NCI-H146 (cell line): ENCODE measurements at places on chromosomes 12 and 14.

- DNase-seq: no peak
These were observed 10.8 kb upstream of the CDH24 start for GRCh38 chr14:23067847-23068788.

- no peak for DNase-seq
These were observed 5.4 kb upstream of the GSC start for GRCh38 chr14:94775091-94775870.

- DNase-seq: no peak
These were observed 495.1 kb downstream of the EGLN3 start for GRCh38 chr14:33455654-33456345.

- DNase-seq: no peak
These were observed 73.7 kb downstream of the BBS10 start for GRCh38 chr12:76274420-76275083.

GRCh38 chr14:84432676-84433075 is 1097.3 kb upstream of the FLRT2 start:
- peak; percentile 86 for DNase-seq

DNA sequence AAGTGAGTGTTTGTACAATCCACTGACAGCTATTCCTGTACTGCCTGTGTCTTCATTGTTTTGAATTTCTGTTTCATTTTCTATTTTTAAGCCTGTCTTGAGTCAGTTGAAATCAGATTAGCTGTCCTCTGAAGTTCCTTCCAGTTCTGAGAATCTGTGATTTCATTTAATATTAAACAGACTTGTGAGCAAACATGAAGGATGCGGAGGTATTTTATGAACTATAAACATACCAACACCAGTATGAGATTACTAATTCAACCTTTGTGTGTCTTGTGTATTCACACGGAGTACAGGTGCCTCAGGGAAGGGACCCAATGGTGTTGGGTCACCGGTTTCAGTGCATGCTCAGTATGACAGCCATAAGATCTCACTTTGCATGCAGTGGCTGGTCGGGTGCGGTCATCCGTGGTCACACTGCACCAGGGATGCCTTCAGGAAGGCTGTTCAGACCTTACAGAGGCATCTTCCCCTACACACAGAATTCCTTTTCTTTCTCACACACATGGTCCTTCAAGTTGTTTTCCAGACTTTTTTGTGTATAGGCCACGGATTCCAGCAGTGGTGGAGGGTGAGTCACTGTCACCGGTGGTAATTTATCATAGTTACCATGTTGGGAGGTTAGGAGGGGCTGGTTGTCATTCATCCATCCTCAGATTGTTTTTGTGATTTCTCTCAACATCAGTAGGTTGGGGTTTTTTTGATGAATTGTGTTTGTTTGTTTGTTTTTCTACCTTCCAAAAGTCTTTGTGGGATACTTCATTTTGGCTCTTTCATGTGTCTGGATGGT is 103.0 kb upstream of the SFSWAP start:
- no peak for DNase-seq

DNA sequence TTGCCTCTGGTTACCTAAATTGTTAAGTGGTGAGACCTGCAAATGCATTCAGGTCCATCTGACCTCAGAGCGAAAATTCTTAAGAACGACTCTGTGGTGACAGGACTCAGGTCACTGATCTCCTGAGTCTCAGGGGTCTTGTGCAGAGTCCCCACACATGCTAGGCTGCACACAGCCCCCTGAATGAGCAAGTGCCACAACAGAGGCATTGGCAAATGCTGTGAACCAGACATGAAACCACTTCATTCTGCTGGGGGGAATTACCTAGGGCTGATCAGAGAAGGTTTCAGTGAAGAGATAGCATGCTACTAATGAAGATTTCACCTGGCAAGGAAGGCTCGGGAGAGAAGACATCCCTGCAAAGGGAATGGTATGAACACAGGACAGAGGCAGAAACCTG is 281.6 kb downstream of the ITPR2 start:
- no peak for DNase-seq

GRCh38 chr12:109946505-109946904 is 46.4 kb downstream of the TCHP start:
- no peak for DNase-seq

- no peak for DNase-seq
These were observed 15.3 kb upstream of the ARID4A start for GRCh38 chr14:58282925-58283593.

- no peak for DNase-seq
These were observed 84.1 kb upstream of the MED13L start for GRCh38 chr12:116361414-116362223.

DNA sequence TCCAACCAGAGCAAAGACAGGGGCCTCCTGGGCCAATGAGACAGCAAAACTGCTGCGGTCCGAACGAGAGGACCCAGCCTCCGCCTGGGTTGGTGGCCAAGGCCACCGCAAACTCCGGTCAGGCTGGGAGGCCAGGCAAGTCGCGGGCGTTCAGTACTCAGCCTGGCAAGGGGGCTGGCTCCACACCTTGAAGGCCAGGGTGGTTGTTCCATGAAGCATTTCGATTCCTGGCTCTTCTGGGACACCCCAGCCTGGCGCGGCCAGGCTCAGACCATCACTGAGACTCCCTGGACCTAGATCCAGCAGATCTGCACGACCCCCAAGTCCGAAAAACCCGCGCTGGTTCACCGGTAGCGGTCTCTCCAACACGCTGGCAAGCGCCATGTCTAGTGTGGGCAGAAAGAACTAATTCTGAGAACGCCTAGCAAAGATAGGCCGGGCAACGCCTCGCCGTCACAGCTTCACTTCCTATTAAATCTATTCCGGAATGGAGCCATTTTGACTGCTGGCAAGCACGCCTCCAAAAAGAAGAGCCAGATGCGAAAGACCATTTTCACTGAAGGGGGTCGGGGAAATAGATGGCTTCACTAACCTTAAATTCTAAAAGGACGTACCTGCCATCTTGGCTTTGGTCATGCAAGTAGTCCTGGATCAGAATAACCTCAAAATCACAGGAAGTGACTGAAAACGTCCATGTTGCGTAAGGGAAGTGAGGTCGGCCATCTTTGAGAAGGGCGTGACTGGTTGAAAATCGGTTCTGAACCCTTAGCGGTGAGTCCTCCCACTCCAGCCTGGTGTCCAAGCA is at the start of gene PSMB5:
PSMB5 (minus strand) TSS at position 403 of the 805 bp plus-strand sequence; CDS start at position 384, 19 bp downstream.
- DNase-seq: no peak

DNA sequence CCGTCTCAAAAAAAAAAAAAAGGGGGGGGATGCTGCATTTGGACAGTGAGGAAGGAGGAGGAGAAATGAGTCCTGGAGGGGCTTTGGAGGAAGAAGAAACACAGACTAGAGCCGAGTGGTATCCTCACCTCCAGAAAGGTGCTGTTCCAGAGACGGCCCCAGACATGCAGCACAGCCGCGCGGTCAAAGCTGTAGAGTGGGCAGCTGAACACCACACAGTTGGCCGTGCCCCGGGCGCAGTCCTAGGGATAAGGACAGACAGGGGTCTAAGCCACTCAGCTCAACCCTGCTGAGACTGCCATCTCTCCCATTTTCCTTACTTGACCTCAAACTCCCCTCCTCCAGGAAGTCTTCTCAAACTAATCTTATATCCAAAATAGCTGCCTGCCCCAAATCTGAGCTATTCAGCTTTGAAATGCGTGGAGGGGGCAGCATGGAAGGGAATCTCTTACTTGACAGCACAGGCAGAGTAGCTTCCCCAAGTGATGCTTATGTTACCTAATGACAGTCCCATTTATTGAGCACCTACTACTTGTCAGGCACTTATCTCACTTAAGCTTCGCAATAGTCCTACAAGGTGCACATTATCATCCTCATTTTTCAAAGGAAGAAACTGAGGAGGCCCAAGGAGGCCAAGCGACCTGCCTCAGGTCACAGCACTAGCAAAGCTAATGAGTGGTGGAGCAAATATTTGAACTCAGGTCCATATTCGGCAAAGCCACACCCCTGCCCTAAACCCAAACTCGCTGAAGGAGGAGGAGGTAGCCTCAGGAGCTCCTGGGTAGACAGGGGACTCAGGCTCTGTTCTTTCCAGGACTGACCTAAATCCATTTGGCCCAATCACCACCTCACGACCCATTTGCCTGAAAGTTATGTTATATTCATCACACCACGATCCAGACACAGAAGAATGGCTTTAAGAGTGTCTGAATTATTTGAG is 18.7 kb downstream of the ITGA7 start:
- DNase-seq: no peak

DNA sequence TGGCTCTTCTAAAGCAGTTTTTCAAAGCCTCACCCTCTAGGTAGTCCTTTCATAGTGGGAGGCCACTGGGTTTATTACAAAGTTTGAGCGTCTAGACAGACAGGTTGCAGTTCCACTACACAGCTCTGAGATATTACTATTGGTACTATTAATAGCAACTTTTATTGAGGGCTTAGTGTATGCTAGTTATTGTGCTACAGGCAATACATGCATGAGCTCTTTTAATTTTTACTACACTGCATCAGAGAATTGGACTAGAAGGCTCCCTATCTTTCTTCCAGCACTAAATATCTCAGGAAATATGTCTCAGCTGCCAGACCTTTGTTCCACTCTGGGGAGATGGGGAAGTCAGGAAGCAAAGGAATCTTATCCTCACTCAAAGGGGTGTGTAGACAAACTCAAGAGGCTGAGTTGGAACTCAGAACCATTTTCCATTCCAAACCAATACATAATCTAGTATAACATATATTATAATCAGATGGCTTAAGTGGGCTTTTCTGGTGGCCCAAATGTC is 161.8 kb upstream of the SLC38A2 start:
- DNase-seq: no peak

- no peak for DNase-seq
These were observed 156.1 kb upstream of the CCND2 start for GRCh38 chr12:4117386-4118016.

- no peak for DNase-seq
These were observed 60.2 kb downstream of the RFX4 start for GRCh38 chr12:106643000-106643399.

GRCh38 chr12:124599074-124599999 is 31.9 kb upstream of the NCOR2 start:
- no peak for DNase-seq

- DNase-seq: no peak
These were observed 1.9 kb downstream of the NTN4 start for GRCh38 chr12:95788637-95789036.

GRCh38 chr12:50542448-50542847 is 37.7 kb downstream of the DIP2B start:
- DNase-seq: peak; percentile 10

DNA sequence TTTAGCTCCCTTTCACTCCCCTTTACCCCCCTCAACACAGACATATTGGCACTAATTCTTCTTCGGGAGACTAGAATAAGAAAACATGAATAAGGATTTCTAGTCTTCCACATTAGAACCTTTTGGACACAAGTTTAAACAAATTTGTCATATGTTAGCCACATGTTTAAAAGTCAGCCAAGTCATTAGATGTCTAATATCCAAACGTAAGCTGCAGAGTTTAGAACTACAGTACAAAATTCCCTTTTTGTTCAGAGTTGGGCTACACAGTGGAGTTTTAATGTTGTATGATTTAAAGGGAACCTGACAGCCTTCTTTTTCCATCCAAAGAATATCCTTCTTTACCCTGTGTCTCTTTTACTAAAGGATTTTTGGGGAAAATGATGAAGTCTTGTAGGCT is 79.8 kb downstream of the PDE6H start:
- no peak for DNase-seq

GRCh38 chr12:89235189-89235993 is 116.9 kb downstream of the DUSP6 start:
- no peak for DNase-seq

DNA sequence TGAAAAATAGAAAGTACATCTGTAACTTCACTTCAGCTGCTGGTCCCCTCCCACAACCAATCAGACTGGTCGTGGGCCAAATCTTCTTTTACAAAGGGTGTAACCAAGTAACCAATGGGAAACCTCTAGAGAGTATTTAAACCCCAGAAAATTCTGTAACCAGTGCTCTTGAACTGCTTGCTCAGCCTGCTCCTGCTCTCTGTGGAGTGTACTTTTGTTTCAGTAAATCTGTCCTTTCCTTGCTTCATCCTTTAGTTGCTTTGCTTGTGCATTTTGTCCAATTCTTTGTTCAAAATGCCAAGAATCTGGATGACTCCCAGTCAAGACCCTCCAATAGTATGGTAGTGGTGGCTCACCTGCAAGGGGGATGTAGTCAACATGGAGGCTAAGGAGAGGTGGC is 489.1 kb downstream of the FUT8 start:
- no peak for DNase-seq

DNA sequence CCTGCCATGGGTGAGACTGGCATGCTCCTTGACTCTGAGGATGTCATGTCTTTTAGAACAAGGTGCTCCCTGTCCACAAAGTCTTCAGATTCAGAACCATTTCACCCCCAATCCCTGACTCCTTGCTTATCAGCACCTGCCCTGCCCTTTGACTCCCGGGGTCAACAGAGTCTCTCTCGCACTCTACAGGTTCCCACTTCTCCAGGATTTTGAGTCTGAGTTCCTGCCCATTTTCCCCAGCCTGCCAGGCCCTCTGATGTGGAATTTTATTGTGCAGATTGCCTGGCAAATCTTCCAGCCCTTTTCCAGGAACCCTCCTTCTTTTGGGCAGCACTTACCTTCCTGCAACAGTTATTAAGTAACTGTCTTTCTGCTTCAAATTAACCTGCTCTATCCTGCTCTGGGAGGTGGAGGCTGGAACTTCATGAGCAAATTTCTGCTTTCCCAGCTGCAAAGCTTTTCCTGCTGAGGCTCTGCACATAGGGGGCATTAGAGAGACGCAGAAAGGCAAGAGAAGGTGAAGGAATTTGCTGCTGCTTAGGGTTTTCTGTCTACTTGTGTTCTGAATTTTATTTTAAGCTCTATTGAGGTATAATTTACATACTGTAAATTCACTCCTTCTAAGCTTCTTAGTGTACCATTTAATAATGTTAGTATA is 259.1 kb downstream of the PCNX1 start:
- peak; percentile 6 for DNase-seq

DNA sequence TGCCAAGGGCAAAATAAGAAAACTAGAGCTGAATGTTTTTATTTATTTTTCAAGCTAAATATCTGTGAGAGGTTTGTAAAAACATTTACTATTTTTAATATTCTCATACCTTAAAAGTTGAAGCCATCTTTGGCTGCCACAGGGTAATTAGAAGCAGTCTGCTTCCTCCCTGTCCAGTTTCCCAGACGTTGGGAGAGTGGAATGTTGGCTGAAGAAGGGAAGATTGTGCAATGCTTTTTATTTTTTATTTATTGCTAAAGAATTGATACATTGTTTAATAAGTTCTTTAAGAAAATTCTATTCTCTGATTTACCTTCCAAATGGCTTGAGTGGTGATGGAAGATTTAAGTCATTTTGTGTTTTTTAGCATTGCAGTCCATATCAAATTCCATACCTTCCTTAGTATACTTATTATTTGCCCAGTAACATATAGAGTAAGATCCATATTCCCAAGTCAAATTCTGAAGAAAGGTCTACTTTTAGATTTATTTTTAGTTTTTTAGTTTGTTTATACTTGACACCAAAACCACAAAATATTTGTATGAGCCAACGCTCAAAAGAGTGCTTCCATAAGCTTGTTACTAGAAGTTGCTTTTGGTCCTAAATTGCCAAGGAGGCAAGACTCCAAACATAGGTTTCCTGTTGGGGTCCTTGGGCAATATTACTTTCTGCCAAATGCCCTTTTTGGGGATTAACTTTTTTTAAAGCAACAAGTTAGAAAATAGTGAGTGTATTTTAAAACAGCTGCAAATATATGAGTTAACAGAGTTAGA is 124.0 kb upstream of the CPM start:
- no peak for DNase-seq

GRCh38 chr12:19972325-19973288 is 395.7 kb upstream of the PDE3A start:
- no peak for DNase-seq
